ENCODE measurements at places on chromosomes 7 and 10. TPM values are rescaled to one million over a fixed set of nuclear protein-coding genes. Genes with fewer than 3 reads are reported as not detected.

Gene NKX1-2
- 0.86 TPM for total RNA-seq

Gene TAS2R41
- total RNA-seq, result not detected

Gene TET1
- total RNA-seq, result 3.0 TPM

Gene CDC14C
- total RNA-seq, result not detected

Gene ZNF12
- 12.5 TPM for total RNA-seq

Gene CYP3A4
- total RNA-seq, result not detected

Gene AKR1D1
- not detected for total RNA-seq

Gene GSAP
- total RNA-seq, result 2.5 TPM

Gene CHAT
- total RNA-seq, result not detected

Gene CCNJ
- 3.9 TPM for total RNA-seq

Gene SNCG
- total RNA-seq, result 0.86 TPM

Gene INMT
- total RNA-seq, result not detected

Gene IKZF1
- total RNA-seq, result not detected

Gene LGI1
- not detected for total RNA-seq

Gene PITX3
- not detected for total RNA-seq

Gene NODAL
- not detected for total RNA-seq

Gene SCART1
- total RNA-seq, result 2.4 TPM

Gene CALCR
- total RNA-seq, result not detected

Gene SPDYE8
- not detected for total RNA-seq

Gene CNPY4
- total RNA-seq, result 7.5 TPM

Gene RBM20
- total RNA-seq, result 1.3 TPM
